ENCODE measurements at places on chromosomes 2 and 18.

- DNase-seq = no peak
These were observed 4.6 kb upstream of the IER3IP1 start for GRCh38 chr18:47180765-47181164.

- DNase-seq = no peak
These were observed 71.8 kb downstream of the SH3RF3 start for GRCh38 chr2:109200616-109201464.

- peak; percentile 58 for DNase-seq
These were observed 51.5 kb upstream of the DCC start for GRCh38 chr18:52288403-52289004.

DNA sequence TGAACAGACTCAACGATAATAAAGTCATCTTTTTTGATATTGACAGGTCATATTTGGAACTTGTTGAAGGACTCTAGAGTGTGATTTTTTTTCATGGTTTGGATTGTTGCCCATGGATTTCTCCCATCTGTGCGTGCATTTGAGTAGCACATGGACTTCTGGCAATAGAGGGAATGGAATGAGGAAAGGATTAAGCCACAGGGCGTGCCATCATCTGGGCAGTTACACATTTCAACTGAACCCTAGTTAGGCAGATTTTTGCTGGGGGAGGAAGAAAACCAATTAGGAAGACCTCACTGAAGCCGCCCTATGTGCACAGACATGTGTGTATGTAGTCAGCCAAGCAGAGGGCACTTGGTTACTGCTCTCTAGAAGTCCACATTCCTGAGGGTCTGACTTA is 72.6 kb downstream of the TPGS2 start:
- no peak for DNase-seq

- peak; percentile 30 for DNase-seq
These were observed 33.3 kb downstream of the RTTN start for GRCh38 chr18:70172225-70172624.

- DNase-seq = no peak
These were observed 111.2 kb upstream of the SMIM21 start for GRCh38 chr18:75538727-75539126.

DNA sequence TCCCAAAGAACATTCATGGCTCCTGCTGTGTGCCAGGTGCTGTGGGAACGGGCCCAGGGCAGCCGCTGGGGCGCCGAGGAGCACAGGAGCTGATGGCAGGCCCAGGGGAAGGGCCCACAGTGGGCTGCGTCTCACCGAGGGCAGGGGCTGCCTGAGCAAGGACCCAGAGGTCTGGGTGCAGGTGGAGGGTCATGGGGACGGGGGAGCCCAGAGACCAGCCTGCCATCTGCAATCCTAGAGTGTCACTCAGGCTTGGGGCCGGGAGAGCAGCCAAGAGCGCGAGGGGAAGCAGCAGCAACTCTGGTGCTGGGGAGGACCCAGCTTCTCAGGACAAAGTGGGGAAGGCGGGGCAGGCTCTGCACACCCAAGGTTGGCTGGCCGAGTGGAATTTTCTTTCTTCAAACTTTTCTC is 207.4 kb downstream of the HDAC4 start:
- DNase-seq = no peak

- DNase-seq = no peak
These were observed 460.8 kb upstream of the CHST9 start for GRCh38 chr18:27645929-27646328.

DNA sequence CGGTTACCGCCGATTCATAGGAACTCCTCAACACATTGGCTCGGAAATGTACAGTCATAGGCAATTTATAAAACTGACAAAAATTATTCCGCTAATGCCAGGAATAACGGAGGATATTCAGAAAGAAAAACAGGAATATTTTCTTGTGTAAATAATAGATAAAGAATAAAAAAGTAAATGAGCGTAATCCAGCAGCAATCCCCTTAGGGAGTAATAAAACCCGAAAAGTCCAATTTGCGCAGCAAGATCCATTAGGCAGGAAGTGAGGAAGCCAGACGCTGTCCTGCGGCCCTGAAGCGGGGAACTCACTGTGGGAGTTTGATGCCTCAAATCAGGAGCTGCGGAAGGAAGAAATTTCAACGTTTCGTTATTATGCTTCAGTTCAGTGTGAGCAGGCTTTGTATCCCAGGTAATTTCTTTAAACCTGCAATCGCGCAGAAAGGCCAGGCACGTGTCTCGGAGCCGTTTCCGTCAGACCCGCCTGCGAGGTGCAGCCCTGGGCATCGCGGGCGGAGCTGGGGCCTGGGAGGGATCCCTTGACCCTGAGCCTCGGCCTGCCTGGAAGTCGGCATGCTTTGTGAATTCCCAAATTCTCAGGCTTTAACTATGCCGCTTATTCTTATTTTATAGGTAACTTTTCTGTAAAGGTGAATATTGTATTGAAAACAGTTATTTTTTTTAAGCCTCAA is 180.9 kb upstream of the ALKAL2 start:
- DNase-seq = no peak

DNA sequence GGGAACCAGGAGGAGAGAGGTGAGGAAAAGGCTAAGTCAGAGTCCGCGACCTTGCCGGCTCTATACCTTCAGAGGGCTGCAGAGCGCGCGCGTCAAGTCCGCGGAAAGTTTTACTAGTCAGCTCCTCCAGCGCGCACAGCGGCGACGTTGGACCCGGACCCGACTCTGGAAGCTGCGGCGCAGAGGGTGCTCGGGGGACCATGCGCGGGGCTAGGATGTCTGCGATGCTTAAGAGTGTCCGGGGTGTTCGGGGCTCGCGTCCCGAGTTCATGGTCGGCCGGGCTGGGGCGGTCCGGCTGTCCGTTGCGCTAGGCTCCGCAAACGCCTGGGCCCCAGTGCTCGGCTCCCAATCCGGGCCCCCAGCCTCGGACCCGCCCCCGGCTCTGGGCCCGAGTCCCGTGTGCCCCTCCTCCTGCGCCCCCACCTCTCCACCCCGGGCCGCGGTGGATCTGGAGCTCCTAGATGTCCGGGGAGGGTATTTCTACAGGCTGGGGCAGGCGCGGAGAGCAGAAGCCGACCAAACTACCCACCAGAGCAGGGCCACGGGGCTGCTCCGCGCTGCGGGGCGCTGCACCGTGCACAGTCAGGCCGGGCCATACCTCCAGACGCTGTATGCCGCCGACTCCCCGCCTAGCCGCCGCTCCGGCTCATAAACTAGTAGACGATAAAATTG is at the start of gene LBX2:
Gene LBX2 (minus strand): TSS at position 337 of the 673 bp plus-strand sequence. CDS start 66 bp downstream, at position 271.
- no peak for DNase-seq

DNA sequence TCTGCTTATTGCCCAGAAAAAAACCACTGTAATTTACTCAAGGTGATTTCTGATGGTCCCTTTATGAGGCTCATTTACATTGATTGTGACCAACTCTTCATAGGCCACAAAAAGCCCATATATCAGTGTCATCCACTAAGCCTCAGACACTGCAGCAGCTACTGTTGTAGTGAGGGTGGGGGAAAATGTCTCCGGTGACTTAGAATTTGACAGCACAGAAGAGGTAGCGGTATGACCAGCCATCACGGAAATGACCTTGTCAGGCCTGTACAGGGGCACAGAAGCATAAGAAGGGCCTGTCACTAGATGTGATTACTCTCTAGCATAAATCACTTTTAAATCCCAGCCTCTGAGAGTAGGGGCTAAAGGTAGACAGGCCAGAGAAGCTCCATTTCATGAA is 190.3 kb downstream of the PAX3 start:
- DNase-seq = no peak

GRCh38 chr18:56489893-56490292 is 148.5 kb downstream of the TXNL1 start:
- DNase-seq = no peak

DNA sequence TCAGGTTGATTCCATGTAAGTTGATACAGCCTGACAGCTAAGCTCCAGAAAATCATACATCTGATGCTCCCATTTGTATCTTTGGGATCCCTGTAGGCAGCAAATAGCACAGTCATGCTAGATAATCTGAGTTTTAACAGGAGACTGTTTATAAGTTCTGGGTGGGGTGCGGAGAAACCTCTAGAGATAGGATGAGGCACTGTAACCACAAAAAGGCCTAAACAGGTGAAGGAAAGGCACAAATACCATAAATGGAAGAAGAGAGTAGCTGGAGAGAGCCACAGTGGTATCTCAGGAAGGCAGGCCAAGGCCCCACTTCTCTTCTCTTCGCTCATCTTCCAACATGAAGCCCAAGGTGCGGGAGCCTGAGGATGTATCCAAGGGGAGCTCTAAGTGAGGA is 18.1 kb upstream of the B4GALT6 start:
- DNase-seq = no peak

- DNase-seq = no peak
These were observed 130.7 kb upstream of the TPO start for GRCh38 chr2:1282552-1282951.

DNA sequence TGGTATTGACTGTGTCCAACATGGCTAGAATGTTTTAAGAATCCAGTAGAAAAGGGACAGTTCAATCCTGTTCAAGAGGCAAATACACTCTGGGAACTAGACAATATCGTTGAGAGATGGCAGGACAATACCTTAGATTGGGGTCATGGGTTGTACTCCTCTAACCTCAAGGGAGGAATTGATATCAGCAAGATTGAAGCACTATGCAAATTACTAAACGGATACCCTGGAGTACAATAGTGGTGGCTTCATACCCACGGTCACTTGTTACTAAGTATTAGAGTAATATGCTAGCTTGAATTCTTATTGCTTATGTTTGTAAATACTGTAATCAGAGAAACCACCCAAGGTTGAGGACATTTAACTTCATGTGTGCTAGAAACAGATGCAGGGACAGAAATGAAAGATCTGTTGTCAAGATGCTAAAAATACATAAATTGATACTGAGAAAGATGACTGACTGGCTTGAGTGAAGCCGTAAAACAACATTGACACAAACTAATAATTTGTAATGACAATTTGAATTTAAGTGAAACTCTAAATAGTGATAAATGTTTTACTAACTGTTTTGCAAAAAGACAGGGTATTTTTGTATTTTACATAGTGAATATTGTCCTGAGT is 73.3 kb downstream of the KCNJ3 start:
- no peak for DNase-seq

- no peak for DNase-seq
These were observed 420.3 kb downstream of the LRRTM4 start for GRCh38 chr2:77101796-77102452.

- no peak for DNase-seq
These were observed 261.4 kb upstream of the MGAT5 start for GRCh38 chr2:133992454-133992853.

GRCh38 chr2:189638301-189639006 is 22.8 kb upstream of the ASNSD1 start:
- no peak for DNase-seq

GRCh38 chr2:155830817-155831579 is 501.5 kb downstream of the NR4A2 start:
- no peak for DNase-seq

DNA sequence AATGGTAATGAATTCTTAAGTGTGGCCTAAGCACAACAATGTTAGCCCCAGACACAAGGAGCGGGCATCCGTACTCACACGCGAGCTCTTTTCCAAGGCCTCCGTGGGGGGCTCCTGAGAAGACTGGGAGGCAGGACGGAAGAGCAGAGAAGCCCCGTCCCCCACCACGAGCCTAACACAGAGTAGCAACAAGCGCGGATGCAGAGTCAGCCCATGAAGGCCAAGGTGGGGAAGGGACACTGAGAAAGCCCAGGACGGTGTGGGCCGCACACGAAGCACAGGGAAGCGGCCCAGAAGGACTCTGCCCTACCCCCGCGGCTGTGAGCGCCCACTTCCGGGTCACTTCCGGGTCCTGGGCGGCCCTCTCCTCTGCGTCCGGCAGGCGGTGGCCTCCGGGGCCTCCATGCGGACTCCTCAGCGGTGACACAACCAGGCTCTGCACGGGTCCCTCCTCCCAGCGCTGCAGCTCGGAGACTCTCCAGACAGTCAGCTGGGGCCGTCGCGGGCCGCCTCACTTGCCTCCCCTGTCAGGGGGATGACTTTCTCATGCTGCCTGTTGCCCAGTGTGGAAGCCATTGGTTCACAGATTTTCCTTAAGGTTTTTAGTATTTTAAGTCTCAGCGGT is 151.5 kb downstream of the MTCL1 start:
- DNase-seq = no peak

- DNase-seq = no peak
These were observed 6.7 kb downstream of the PELI1 start for GRCh38 chr2:64137567-64137966.

GRCh38 chr2:217223222-217223930 is 363.5 kb upstream of the TNP1 start:
- peak; percentile 92 for DNase-seq

Measured in PC-3 (cell line).